ENCODE measurements at places on chromosomes 13 and 19. TPM values are rescaled to one million over a fixed set of nuclear protein-coding genes. Genes with fewer than 3 reads are reported as not detected.
A peak's percentile ranks its signal among the peaks of the same experiment; 100 is the strongest.

DNA sequence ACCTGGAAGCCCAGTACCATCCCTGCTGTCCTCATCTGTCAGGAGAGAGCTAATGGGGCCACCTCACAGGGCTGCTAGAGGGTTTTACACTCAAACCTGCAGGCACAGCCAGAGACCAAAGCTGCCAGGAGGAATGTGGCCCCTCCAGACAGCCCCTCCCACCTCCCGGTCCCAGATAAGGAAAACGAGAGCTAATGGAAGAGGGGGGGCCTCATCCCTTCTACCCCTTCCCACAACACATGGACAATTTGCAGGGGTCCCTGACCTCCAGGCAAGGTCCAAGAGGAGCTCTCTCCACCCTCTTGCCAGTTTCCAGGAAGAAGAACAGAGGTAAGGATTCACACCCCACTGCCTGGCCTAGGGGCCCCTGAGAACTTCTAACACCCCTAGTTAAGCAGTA is 1.6 kb upstream of the PEPD start:
- no peak for DNase-seq

- no peak for DNase-seq
These were observed 7.6 kb upstream of the COMP start for GRCh38 chr19:18798384-18799352.

DNA sequence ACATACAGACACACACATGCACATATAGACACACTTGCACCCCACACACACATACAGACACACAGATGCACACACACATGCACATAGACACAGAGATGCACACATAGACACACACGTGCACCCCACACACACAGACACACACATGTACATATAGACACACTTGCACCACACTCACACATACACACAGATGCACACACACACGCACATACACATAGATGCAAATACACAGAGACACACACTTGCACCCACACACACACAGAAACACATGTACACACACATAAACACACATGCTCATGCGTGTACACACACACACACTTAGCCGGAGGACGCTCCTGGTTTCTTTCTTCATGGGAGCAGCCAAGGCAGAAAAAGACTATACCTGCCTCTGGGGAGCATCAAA is 10.0 kb downstream of the COL4A2 start:
- DNase-seq, result no peak

GRCh38 chr13:105107781-105108180 is 1427.7 kb downstream of the EFNB2 start:
- DNase-seq, result no peak

DNA sequence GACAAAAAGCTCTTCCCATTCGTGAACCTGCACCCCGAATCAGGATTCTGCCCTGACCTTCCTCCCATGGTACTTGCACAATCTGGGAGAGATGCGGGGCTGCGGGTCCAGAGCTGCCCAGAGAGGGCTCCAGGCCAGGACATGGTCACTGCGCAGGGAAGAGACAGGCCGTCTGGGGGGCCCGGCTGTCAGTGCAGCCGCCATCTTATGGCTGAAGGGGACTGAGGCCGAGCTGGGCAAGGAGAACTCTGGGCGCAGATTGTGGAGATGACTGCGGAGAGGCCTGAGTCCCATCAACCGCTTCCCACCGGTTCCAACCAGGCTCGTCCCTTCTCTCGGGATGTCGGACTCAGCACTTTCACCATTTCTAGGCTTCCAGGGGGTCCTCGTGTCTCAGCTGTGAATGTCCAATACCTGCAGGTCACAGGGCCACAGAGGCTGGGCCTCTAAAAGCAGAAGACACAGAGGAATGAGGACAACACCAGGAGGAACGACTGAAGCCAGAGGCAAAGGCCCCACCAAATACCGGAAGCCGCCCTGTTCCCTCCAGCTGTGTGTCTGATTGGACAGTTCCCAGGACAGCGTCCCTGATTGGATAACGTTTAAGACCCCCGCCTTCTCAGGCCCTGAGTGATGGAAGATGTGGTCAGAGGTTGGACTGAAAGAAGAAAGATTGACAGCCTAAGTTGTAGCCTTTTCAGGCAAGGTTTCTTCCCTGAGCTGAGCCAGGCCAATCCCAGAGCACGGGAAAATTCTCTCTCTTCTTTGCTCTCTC is 117.1 kb upstream of the ZNF91 start:
- no peak for DNase-seq

GRCh38 chr19:58380037-58380661 is 681 bp downstream of the ZNF837 start:
- no peak for DNase-seq

DNA sequence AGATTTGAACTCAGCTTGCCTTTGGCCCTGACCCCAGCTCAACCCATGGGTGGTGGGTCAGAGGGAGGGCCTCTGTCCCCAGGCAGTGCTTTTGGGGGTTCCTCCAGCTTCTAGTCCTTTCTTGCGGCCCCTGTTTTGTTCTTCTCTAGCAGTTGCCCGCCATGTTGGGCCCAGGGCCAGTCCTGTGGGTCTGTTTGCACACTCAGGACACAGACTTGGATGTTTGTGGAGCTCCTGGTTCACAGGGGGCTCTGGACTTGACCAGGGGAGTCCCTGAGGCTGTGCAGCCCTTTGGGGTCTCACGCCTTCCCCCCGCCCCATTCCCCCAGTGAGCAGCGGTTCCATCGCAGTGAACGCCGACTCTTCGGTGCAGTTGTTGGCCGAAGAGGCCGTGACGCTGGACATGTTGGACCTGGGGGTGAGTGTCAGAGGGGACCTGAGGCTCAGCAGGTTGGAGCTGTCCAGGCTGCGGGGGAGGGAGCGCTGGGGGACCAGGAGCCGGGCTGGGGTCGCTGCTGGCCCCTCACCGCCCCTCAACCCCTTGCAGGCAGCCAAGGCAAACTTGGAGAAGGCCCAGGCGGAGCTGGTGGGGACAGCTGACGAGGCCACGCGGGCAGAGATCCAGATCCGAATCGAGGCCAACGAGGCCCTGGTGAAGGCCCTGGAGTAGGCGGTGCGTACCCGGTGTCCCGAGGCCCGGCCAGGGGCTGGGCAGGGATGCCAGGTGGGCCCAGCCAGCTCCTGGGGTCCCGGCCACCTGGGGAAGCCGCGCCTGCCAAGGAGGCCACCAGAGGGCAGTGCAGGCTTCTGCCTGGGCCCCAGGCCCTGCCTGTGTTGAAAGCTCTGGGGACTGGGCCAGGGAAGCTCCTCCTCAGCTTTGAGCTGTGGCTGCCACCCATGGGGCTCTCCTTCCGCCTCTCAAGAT is 2.5 kb downstream of the ATP5F1D start:
- DNase-seq, result peak; percentile 90

DNA sequence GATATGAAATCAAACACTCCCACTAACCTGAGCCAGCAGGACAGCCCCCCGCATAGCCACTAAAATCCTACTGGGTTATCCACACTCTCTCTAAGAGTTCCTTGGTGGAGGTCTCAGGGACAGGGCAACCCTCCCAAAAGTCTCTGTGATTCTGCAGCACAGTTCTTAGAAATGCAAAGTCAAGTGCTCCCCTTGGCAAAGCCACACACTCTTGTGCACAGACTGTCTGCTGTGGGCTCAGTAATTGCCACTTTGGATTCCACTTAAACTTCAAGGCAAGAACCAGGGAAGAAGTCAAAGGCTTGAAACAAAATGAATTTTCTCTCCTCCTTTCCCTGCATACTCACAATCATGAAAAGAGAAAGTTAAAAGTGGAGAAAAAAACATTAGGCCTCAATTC is 61.5 kb downstream of the DOCK9 start:
- no peak for DNase-seq

- DNase-seq, result peak; percentile 62
These were observed 14.6 kb downstream of the FAM187B start for GRCh38 chr19:35213663-35214632.

DNA sequence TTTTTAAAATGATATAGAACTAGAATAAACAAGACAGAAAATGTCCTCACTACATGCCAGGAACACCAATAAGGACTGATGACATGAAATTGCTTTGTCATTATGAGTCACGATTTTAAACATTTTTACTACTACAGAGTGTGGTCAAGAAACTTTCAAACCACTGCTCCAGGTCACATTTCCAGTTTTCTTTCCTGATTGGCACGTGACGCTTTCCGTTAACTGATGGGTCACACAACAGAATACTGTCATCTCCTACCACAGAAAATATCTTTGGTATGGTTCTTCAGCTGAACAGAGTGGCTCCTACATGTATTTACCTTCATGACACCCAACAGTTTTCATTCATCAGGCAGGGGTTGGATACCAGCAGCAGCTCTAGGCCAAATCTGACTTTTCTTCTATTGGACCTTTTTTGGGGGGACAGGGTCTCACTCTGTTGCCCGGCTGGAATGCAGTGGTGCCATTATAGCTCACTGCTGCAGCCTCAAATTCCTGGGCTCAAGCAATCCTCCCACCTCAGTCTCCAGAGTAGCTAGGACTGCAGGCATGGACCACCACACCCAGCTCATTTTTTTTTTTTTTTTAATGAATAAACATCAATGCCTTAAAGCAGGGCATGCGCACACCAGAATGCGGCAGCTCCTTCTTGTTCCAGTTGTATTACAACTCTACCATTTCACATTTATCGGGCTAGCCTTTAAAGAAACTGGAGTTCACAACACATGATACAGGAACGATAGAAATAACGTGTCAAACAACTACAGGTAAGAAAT is 147.4 kb downstream of the RNF17 start:
- no peak for DNase-seq

DNA sequence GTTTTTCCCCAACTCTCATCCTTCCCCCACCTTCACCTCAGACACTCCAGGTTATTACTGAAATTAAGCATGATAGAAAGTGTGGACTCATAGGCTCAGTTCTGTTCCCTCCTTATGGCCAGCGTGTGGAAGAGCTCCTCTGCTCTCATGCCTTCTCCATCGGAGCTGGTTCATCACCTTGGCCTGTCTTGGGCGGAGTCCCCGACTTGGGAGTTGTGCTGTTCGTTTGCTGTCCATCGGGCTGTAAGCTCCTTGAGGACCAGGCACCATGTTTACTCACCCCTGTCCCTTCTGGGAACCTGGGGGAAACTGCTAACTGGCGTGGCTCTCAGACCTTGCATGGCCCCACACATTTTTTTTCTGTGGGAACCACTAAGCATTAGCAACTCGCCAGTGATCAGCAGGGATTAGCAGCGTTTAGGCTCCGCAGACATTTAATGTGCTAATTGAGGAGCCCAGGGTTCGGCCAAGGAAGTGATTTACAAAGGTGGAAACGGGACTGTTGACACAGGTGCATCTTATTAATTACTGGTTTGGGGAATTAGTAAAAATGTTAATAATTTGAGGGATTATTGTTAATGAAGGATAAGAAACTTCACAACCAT is 123.8 kb downstream of the TM9SF2 start:
- DNase-seq, result no peak

DNA sequence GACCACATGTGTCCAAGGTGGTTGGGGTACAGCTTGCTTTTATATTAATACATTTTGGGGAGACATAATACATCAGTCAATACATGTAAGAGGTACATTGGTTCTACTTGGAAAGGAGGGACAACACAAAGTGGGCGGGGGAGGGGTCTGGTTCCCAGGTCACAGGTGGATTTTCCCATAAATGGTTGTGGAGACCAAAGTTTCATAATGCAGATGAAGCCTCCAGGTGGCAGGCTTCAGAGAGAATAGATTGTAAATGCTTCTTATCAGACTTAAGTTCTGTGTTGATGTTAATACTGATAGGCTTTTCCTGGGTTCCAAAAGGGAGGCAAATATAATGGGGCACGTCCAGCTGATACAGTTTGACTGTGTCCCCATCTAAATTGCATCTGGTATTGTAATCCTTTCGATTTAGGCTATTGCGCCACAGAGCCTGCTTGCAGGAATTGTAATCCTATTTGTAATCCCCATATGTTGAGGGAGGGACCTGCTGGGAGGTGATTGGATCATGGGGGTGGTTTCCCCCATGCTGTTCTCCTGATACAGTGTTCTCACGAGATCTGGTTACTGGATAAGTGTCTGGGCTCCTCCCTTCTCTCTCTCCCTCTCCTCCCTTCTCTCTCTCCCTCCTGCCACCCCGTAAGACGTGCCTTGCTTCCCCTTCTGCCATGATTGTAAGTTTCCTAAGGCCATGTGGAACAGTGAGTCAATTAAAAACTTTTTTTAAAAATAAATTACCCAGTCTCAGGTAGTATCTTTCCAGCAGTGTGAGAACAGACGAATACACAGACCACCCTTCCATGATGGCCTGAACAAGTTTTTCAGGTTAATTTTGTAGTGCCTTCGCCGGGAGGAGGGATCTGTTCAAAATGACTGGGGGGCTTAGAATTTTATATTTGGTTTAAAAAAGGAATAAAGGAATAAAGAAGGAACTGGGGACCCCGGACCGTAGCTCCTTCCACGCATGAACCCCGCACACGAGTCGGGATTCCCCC is 44.9 kb downstream of the ZNF823 start:
- DNase-seq, result no peak

GRCh38 chr13:94656176-94656575 is 54.5 kb downstream of the GPR180 start:
- DNase-seq, result no peak

DNA sequence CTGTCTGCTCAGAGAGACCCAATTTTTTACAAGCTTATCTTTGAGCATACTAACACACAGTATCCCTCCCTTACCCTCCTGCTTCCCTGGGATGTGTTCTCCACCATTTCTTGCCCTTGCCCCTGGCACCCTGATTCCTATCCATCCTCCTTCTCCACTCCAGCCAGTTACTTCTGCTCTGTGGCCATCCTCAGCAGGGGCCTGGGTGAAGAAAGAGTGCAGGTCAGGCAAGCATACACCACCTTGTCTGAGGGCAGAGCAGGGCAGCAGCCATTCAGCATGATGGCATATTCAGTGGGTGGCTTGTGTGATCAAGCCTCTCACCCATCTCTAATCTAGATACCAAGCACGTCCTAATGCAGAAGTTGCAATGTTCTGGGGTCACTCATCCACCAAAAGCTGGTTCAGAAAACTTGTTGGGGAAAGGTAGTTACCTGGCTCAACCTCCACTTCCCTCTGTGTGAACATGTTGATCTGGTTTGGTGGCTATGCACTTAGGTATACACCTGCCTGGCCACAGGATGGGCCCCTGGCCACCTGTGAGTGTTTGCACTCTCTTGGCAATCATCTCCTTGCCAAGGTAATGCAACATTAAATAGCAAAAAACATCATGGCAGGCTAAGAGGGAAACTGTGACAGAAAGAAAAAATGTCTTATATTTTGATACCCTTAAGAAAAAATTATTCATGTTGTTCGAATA is 900.3 kb upstream of the MIR17HG start:
- no peak for DNase-seq

DNA sequence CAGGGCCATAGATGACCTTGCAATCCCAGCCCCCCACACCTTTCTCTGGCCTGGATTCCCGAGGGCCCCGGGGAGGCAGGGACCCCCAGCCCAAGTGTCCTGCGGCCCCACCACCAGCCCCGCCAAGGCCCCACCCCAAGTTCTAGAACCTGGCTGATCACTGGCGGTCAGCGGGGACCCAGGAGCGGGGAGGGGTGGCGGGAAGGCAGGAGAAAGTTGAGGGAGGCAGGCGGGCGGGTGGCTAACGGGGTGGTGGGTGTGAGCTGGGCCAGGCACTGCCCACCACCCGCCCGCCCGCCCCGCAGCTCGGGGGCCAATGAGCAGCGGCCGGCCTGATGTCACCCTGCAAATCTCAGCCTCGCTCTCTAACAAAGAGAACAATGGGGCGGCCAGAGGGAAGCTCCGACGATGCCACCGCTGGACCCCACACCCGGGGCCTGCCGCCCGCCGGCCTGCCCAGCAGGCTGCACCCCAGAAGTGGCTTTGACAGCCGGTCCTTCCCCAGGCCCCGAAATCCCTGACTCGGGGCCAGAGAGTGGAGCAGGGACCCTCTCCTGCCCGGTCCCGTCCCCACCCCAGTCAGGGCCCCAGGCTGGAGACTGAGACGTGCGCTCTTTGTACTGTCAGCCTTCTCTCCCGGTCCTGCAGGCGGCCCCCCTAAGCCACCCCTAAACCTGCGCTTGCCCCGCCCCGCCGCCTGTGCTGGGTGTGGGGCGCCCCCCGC is 1.6 kb downstream of the MEX3D start:
- DNase-seq, result no peak

- no peak for DNase-seq
These were observed 435.9 kb upstream of the SGCG start for GRCh38 chr13:22744688-22745452.

The POLD1 gene
- total RNA-seq, result 182 TPM
